D341Med (cell line): ENCODE measurements at places on chromosomes 2 and 18.

DNA sequence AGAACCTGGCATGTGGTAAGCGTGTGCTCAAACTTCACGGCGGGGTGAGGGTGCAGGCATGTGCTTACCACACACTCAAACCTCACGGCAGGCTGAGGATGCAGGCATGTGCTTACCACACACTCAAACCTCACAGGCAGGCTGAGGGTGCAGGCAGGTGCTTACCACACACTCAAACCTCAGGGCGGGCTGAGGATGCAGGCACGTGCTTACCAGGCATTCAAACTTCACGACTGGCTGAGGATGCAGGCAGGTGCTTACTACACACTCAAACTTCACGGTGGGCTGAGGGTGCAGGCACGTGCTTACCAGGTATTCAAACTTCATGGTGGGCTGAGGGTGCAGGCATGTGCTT, 105.0 kb upstream of the ALKAL2 start:
- DNase-seq: no peak

- DNase-seq: no peak
Observed at GRCh38 chr18:22194151-22194598, 24.8 kb downstream of the GATA6 start.

GRCh38 chr2:187552828-187553681, 1.2 kb downstream of the TFPI start:
- no peak for DNase-seq

DNA sequence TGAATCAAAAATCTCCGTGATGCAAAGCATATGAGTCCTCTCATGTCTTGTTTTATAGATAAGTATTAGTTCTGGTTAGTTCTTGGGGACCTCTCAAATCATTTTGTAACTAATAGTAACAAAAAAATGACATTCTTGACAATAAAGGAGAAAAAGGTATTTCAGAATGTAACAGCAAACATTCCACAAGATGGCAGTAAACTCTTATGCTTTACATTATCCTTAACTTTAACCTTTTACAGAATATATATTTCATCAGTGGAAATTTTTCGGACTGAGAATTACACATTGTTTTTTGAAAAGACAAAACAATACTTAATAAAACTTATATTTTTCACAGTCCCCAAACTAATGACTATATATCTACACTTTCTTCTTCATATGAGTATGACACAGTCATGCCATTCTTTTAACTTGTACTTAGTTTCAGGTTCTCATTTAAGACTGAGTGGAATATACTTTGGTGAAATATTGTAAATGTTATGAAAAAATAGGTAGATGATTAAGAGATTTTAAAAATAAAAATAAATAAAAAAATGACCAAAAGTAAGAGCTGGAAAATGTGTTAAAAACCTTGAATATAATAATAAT, 142.9 kb upstream of the NXPH2 start:
- no peak for DNase-seq

DNA sequence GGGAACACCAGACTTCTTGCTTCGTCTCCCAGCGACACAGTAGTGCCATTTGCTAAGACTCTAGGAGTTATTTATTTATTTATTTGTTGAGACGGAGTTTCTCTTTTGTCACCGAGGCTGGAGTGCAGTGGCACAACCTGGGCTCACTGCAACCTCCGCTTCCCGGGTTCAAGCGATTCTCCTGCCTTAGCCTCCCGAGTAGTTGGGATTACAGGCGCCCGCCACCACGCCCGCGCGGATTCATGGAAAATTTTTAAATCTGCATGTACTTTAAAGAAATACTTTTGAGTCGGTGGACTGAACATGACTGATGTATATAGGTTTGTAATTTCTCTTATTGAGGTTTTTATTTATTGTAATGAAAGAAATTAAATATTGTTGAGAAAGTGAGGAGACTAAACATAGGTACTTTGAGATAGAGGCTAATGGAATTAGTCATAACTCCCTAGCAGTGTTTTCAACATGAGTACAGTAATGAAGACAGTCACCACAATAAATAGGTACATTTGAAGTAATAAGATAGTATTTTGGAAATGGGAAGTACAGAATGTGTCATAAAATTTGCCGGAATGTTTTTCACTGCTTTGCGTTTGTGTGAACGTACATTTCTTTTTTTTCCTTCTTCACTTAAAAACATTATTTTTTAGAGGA, 983 bp downstream of the MTX2 start:
- no peak for DNase-seq

GRCh38 chr2:36477746-36478145, 120.2 kb downstream of the FEZ2 start:
- DNase-seq: no peak

DNA sequence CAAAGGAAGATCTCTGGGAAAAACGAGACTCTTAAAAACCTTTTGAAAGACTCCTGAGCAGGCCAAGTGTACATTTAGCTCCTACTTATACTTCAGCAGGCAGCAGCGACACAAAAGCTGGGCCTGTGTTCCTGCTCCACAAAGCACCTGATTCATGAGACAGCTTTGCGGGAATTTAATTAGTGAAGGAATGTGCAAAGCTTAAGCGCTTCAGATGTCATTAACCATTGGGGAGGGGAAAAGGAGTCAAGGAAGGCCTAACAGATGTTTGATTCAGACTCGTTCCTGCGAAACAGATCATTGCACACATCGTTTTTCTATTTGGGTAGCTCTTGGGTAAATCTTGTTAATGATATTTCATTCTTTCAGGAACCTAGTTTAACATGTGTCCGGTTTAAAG, 125.9 kb downstream of the MAIP1 start:
- DNase-seq: peak; percentile 41

GRCh38 chr2:60371681-60372080, 181.8 kb downstream of the BCL11A start:
- no peak for DNase-seq

GRCh38 chr2:105443617-105444598, 45.1 kb upstream of the FHL2 start:
- no peak for DNase-seq

DNA sequence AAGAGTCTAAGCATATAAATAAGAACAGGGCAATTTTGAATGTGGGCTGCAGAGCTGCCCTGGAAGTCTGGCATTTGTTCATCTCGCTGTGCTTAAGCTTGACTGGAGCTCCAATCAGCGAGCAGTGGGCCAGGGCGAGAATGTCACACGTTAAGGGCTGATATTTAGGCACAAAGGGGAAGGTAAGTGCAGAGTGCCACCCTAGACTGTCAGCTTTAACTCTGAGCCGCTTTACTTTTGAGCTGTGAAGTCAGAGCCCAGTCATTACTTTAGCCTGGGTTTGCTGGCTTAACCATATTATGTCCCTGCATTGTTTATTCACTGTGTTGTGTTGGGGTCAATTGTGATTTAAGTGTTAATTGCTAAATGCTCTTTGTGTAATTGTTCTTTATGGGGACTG, 236.1 kb upstream of the SIX3 start:
- no peak for DNase-seq

- DNase-seq: peak; percentile 33
Observed at GRCh38 chr2:222057347-222058073, 241.3 kb downstream of the PAX3 start.

DNA sequence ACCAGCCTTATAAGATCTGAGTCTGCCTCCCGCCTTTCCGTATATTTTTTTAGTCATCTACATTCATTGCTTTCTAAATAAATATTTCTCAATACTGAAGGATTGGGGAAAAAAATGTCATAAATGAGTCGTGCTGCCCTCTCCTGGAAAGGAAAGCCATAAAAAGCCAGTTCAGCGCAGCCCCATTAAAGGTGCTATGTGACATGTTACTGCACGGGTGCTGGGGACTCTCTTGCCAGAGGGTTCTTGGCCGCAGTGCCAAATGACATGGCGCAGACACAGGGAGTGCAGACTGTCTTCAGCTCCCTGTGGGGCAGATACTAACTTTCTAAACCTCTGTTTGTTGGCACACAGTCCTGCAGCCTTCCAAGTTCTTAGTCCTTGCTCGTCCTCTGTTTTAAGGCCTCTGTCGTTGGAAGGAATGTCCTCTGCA, 53.7 kb upstream of the MAP3K20 start:
- DNase-seq: peak; percentile 58

- DNase-seq: no peak
Observed at GRCh38 chr2:168119515-168120141, 127.8 kb downstream of the STK39 start.

- DNase-seq: no peak
Observed at GRCh38 chr18:49734836-49735235, 78.5 kb downstream of the ACAA2 start.

GRCh38 chr2:212416086-212416485, 122.5 kb downstream of the ERBB4 start:
- no peak for DNase-seq

DNA sequence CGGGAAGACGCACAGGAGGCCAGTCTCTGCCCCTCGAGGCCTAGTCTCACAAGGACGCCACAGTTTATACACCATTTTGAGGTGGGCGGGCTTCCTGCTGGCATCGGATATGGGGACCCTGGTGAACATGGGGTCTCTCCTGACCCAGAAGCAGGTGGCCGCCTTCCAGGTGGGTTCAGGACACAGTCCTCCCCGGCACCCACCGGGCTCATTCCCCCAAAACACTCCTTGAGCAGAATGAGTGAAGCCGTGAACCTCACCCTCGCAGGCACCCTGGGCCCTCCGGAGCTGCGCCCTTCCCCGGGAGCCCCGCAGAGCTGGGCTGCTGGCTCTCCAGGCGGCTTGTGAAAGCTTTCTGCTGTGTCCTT, 6.5 kb downstream of the NFATC1 start:
- DNase-seq: no peak

DNA sequence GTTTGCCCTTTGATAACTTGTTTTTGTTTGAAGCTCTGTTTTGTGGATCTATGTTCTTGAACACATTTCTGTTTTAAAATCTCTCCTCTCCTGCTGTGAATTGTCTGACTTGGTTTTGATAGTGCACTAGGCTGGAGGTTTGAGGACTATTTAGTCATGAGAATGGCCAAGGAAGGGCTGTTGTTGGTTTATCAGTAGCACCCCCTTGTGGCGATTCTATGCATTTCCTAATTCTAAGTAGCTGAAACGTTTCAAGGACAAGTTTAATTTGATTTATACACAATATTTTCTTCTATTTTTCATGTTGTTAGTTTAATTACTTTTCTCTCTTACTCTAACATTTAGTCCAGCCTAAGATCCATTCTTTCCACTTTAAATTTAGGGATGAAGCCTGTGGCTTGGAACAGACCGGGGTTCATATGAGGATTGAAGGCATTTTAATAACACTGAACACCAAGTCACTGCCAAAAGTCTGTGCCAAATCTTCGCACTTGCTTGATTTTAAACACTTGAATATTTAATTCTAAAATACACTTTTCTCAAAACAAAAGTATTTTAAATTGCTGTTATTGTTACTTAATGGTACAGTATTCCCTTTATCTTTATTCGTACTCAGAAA, 166.0 kb downstream of the SOCS6 start:
- peak; percentile 67 for DNase-seq

DNA sequence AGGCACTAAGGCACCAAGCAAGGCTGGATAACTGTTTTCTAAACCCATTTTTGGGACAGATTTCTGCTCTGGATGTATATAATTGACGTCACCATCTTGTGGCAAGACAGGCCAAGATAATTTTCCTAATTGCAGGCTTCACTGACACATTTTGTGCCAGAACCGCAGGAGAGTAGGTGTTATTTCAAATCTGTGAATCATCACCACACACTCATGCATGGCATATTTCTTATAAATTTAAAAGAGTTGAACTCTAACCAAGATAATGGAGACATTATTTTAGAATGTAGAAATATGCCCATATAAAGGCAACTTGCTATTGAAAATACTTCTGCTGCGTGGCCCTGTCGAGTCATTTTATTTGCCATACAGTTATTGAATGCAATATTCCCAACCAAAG, 68.3 kb upstream of the ACYP2 start:
- no peak for DNase-seq

DNA sequence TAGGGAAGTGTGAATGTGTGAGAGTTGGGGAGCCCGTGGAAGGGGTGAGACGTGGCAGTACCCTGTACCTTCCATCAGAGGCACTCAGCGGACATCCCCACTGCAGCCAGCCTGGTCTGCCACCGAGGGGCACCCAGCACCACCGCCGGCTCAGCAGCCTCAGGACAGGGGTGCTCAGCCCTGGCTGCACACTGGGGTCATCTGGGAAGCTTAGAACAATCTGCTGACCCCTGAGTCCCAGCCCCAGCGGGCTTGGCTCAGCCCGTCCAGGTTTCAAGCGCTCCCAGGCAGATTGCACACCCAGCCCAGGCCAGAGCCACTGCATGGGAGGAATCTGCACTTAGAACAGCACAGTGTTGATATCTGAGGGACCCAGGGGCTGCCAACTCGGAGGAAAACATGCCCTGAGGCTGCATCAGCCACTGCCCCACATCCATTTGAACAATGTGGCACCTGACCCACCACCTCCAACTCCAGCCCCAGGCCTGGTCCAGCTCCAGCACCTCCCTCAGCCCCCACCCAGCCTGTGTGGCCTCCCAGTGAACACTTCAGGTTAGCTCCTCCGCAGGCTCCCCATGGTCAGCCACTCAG, 147.1 kb upstream of the OTOS start:
- no peak for DNase-seq

- DNase-seq: no peak
Observed at GRCh38 chr2:28366496-28367282, 26.0 kb upstream of the FOSL2 start.

- no peak for DNase-seq
Observed at GRCh38 chr2:186639939-186640338, 50.1 kb downstream of the ITGAV start.

GRCh38 chr2:177188482-177189469, 23.8 kb upstream of the HNRNPA3 start:
- DNase-seq: no peak

- DNase-seq: no peak
Observed at GRCh38 chr2:27959496-27959895, 69.0 kb downstream of the BABAM2 start.

DNA sequence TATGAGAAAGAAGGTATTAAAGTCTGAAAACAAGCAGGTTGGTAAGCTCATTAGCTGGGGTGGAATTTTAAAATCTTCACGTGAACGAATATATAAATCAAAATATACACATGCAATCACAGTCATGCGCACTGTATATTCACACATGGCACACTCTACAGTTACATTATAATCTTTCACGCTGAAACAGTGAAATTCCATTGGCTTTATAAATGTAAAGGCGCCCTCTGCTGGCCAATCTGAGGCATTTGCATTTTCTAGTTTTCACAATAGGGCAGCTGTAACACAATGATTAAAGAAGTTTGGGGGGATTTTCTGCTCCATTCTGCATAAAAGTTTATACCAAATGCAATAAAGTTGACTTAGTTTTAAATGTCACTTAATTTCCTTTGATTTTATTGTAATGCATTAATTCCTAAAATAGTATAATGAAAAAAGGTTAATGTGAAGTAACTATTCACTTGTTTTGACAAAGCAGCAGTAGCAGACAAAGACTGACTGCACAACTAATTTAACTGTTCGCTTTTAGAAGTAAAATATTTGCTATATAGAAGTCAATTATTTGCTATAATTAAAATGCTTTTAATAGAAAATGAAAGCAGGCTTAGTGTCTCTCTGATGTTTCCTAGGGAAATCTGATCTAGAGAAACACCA, 17.2 kb downstream of the IFIH1 start:
- DNase-seq: peak; percentile 29

DNA sequence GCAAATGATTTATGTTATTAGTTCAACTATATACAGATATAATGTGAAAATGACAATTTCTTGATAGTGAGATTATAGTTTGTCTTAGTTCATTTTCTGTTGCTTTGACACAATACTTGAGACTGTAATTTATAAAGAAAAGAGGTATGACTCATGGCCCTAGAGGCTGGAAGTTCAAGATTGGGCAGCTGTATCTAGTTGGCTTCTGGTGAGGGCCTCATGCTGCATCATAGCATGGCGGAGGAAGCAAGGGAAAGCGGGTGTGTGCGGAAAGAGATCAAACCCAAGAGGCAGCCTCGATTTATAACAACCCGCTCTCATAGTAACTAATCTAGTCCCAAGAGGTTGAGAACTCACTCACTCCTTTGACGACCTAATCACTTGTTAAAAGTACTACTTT, 11.4 kb downstream of the PLEKHA3 start:
- DNase-seq: no peak
